ENCODE measurements at places on chromosomes 6 and 20.

GRCh38 chr6:77457720-77458349, 5.5 kb downstream of the HTR1B start:
- no peak for DNase-seq

DNA sequence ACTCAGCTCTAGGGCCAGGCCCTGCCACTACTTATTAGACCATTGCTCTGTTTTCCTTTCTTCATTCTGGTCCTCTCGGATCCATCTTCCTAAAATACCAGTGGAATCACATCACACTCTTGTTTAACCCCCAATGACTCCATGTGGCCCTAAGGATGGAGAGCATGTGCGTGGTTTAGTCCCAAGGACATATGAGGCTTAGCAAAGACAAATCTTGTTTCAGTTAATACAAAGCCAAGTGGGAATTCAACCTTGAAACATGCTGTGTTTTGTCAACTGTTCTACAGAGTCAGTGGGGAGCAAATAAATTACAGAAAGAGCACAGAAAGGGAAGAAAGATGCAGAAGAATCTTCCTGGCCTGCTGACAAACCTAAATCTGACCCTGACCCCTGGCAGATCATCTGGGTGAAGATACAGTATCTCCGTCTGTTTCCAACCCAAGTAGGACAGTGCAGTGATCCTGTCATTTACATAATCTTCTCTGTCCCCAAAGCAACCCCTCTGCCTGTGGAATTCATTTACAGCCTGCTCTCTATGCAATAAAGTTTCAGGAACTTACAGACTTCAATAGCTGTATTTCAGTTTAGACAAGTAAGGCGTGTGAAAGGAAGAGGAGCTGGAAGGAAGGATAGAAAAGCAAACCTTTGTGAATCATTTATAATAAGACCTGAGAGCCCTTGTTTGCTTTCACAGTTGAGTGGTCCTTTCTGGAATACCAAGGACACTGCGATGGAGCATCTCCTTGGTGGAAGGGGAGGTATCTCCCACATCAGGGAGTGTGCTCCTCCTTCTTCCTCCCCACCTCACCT, 144.0 kb downstream of the THBS2 start:
- DNase-seq, result no peak

DNA sequence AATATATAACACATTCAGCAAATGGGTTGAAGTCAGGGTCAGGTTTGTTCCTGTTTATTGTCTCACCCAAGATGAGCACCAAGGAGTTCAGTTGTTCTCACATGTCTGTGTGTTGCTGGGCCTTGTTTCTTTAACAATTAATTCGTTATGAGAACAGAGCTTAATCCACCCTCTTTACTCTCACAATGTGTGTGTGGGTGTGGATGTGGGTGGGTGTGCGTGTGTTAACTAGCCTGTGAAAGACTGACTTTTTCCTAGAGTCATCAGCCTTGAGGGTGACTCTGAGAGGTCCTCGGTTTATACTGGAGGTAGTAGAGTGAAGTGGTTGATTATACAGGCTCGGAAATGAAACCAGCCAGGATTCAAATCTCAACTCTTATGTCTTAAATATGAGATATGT, 672.1 kb downstream of the MAFB start:
- no peak for DNase-seq

- no peak for DNase-seq
Observed at GRCh38 chr6:56804996-56805395, 149.9 kb upstream of the BEND6 start.

DNA sequence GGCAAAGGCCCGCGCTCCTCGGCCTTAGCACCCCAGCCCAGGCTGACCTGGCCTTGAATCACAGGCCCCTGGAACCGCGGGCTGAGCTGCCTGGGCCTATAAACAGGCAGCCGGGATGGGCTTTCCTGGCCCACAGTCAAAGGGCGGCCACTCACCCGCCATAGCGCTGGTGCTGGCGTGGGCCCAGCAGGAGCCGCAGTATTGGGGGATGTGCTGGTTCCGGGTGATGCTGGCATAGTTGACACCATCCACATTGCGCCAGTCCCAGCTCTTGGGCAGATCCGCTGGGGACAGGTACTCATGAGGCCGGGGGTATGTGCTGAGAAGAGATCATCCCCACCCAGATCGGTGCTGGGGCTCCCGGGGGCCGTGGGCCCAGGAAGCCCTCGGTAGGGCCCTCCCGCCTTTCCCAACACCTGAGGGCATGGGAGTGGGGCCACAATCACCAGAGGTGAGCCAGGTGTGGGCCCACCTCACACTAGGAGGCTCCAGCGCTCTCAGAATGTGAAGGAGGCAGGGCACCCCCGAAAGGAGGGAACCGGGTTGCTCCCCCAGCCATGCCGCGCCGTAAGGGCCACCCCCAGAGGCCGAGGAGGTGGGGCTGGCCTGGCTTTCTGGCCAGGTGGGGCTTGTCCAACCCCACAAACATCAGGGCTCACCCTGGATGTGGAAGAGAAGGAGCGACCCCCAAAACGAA, 739 bp downstream of the CTSZ start:
- DNase-seq, result no peak

DNA sequence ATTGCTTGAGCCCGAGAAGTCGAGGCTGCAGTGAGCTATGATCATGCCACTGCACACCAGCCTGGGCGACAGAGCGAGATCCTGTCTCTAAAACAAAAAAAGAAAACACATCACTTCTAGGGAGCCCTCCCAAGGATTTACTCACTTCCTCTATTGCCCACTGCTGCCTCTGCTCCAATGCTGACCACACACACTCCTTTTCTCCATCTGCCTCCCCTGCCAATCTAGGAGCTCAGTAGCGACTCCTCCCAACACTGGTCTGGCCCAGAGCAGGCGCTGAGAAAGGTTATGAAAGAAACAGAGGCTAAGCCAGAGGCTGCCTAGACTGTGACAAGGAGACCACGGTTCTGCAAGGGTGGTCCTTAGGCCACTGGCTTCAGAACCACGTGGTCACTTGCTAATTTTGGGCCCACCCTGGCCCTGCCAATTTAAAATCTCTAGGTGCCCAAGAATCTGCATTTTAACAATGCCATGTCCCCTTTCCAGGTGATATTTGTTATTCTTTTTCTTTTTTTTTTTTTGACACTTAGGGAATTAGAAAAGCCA, 1.3 kb upstream of the E2F1 start:
- no peak for DNase-seq

- DNase-seq, result no peak
Observed at GRCh38 chr6:47111685-47112084, 69.6 kb upstream of the ADGRF1 start.

DNA sequence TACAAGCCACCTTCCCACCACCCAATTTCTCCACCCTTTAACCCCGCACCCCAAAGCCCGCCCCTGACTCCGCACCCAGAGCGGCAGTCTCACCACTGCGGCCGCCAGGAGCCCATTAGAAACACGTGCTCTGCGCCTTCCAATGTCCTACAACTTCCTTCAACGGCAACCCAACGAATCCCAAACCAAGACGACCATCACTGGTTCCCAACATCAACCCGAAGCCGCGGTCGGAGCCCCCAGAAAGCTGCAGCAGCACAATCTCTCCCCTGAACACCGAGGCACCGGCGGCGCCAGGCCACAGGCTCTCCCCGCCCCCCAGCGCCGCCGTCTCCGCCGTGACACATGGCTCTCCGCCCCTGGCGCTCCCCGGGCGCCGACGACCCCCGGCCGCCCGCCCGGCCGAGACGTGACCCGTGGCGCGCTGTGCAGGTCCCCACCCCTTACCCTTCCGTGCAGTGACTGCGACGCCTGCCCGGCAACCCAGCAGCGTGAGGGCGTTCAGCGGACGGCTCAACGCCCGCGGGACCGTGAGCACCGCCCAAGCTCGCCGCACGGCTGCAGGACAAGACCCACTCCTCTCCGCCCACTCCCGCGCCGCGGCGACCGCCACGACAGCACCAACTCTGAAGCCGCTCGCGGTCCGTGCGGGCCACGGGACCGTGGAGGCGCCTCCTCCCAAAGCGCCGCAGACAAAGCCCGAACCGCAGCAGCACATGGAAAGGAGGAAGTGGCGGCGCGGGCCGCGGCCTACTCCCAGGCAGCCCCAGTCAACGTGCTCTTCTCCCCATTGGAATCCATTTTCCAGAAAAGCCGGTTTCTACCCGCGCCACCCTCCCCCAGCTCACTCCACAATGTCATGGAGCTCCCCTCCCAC, 551 bp downstream of the SYNCRIP start:
- DNase-seq, result peak; percentile 45

- no peak for DNase-seq
Observed at GRCh38 chr6:150775415-150776203, 89.9 kb upstream of the MTHFD1L start.

DNA sequence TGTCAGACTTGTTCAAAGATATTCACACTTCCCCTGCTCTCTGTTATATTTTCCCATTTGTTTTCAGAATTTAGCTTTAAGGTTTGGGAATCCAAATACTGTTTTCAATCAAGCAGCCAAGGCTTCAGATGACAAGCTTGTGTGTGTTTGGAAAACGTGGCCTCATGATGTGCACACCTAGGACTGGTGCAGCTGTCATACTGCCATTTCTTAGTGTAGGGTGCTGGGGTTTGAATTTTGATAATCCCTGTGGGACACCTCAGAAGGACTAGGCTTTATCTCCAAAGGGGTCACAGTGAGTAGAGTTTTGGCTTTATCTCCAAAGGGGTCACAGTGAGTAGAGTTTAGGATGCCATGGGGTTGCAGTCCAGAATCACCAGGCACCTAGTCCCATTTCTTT, 65.3 kb upstream of the JAG1 start:
- DNase-seq, result no peak

DNA sequence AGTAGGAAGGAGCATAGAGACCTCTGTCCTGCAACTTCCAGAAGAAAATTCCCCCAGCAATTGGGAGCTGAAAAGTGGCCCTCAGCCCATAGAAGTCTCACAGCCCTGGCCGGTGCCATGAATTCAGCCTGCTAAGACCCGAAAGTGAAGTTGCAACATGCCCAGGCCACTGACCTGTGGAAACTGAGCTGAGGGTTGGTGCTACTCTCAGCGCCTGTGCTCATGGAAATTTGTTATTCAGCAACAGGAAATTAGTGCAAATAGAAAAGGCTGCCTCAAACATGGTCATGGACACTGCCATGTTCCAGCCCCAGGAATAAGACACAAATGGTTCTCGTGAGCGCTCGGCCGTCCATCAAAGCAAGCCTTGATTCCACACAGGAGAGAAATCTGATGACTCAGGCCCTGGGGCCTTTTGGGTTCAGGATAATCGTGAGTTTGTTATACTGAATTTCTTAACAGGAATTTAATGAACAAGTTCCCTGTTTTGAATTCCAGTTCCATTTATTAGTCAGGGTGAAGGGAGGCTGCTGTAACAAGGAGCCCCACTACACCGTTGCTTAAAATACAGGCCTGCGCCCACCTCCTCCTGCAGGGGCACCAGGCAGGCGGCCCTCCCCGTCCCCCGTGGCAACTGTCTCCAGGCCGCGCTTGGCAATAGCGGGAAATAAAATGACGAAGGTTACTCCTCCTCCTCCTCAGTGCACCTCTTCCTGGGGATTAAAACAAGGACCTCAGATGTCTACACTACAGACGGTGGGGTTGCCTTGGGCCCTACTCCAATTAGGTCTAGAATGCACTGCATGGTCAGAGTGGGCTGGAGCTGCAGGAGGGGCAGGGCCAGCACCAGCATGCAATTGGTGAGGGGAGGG, 152.9 kb downstream of the ERMARD start:
- DNase-seq, result no peak

DNA sequence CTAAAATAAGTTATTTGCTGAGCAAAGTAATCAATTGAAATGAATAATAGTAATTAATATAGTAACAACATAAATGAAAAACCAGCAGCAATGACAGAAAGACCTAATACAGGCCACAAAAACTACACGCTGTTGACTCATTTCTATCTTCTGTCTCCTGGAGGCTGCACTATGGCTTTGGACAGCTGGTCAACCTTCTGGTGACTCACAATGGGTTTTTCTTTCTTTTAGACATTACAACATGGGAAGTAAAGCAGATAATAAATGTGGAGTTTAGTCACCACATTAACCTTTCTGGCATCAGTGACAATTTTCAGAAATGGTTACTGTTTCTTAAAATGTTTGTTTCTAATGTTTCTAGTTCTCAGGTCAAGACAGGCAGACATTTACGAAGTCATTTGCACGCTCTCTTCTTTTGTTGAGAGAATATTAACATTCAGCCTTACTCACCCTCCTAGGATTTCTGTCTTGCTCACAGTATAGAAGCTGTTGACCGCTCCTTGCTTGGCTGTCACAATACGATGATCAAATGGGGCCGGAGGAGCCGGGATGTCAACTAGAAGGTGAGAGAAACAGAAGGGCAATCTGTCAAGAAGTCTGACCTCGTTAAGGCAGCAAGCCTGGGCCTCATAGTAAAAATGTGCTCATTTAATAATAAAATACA, 62.2 kb downstream of the MYLK4 start:
- DNase-seq, result no peak

DNA sequence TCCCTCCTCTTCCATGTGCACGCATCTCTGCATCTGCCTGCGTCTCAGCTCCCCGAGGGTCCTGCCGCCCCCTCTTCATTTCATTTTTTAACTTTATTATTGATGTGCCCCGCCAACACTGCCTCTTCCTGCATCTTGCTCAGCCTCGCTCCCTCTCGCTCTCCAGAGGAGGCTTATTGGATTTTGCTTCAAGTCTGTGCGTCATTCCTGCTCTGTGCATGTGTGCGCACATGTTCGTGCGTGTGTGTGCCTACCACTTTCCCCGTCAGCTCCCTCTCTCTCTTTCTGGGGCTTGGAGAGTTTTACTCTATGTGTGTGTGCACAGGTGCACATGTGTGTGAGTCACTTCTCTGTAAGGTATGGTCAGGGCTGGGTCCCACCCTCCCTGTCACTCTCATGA, 71.8 kb upstream of the NNAT start:
- DNase-seq, result no peak

DNA sequence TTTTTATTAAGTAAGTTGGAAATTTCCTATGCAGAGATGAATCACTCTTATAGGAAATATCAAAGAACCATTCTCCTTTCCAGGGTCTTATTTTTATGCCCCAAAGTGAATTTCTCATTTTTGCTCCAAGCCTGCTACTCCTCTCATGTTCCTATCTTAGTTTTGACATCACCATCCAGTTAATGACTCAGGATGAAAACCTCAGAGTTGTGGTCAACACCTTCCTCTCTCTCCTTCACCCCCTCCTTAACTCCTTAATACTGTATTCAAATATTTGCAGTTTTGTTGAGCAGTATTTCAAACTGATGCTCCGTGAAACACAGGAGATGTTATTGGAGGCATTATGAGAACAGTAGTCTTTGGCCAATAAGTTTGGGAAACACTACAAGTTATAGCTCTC, 64.1 kb downstream of the NRN1 start:
- DNase-seq, result no peak

- DNase-seq, result no peak
Observed at GRCh38 chr6:53369876-53370515, 21.2 kb upstream of the ELOVL5 start.

- DNase-seq, result no peak
Observed at GRCh38 chr6:26235302-26235670, 129.7 kb upstream of the BTN3A2 start.
